M059J (cell line): ENCODE measurements at places on chromosomes 7 and 10. TPM values are rescaled to one million over a fixed set of nuclear protein-coding genes. Genes with fewer than 3 reads are reported as not detected.
A peak's percentile ranks its signal among the peaks of the same experiment; 100 is the strongest.

DNA sequence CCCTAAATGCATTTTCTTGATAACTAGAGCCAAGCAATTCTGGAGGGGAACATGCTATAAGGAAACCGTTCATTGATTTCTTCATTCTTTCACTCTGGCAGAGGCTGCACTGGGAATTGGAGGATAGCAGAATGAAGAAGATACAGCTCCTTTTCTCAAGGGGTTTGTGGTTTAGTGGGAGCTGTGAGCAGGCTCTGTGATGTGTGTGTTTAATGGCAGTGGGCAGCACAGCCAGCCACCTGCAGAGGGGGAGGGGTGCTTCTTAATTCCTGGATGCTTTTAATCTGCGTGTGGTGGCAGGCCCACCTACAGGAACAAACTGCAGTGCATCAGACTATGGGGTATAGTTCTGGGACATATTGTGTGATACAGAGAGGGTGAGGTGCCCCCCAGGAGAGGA lies 31.9 kb downstream of the RPS24 start:
- no peak for DNase-seq

Gene CDK1
- 151 and 191 TPM in 2 replicates for total RNA-seq

DNA sequence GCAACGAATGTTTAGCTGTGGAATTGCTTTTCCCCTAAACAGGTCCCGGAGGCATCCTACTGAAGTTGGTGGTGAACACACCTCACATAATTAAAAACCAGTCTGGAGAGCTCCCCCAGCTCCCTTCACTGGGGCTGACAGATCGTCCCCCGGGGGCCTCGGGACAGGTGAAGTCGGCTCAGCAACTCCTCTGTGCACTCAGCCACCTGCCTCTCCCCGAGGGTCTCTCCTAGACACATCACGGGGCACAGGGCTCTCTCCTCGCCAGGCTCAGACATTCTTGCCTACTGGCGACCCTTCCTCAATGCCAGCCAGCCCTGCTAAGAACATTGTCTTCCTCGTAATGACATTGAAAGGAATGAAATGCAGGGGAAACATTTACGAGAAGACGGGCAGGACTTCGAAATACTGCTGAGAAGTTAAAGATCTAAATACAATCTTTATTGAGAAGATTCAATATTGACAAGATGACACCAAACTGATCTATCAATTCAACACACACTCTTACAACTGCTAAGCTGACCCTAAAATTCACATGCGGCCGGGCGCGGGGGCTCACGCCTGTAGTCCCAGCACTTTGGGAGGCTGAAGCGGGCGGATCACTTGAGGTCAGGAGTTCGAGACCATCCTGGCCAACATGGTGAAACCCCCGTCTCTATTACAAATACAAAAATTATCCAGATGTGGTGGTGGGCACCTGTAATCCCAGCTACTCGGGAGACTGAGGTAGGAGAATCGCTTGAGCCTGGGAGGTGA lies 88.1 kb upstream of the DNAAF5 start:
- DNase-seq: no peak

Gene CFAP70
- total RNA-seq: not detected in 2 replicates

- no peak for DNase-seq
Observed at GRCh38 chr10:35520996-35521395, 84.1 kb upstream of the GJD4 start.

DNA sequence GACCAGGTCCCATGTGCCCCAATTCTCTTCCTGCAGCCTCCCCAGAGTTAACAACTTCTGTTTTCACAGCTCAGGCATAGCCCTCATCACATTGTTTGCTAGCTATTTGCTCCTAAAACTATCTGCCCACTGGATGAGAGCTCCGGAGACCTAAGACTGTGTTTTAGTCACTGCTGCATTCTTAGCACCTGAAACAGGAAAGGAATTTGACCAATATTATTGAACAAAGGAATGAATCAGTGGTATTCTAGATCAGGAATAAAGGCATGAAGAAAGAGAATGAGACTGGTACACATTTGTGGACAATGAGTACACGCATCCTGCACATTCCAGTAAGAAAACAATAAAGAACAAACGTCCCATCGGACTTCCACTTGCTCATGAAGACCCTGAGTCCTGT lies 54.8 kb downstream of the PPP1R17 start:
- DNase-seq: no peak

Gene SPDYE5
- not detected in 2 replicates for total RNA-seq

DNA sequence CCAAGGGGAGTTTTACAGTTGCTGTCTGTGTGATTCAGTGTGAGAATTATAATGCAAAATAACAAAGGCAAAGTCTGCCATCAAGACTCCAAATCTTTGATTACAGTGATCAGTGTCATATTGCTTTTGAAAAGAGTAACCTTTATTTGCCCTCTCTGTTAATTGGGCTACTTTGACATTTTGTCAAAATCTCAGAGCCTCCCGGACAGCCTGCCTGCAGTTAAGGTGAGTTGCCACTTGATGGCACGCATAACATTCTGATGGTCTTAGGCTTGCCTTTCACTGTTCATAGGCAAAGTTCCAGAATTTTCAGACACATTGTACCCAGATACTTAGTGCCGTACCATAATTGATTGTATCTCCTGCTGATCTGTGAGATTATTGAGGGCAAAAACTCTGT lies 253.5 kb downstream of the ABCA13 start:
- DNase-seq: peak; percentile 20

Gene UNC5B
- total RNA-seq: 0.17 and 0.25 TPM in 2 replicates

Gene PRKAR2B
- total RNA-seq: 7.0 and 7.7 TPM in 2 replicates

- DNase-seq: no peak
Observed at GRCh38 chr7:29844559-29844958, 38.3 kb downstream of the WIPF3 start.

DNA sequence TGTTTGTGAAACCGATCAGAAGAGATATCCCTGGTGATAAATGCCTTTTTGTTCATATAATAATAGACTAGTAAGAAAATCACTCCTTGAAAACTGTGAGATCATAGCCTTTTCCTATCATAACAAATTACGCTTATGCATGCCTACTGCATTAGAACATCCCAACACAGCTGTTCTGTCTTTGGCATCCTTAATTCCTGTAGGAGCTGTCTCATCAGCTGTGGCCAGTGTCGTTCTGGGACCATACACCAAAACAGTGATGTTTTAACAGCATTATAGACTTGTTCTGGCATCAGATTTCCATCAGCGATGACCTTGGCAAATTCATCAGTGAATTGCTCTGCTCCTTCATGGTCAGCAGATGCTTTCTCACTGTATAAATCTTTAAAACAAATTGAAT lies 423.6 kb upstream of the LRGUK start:
- peak; percentile 67 for DNase-seq

Gene C7orf57
- total RNA-seq: 0.25 and 0.62 TPM in 2 replicates

Gene CTTNBP2
- 0.39 and 0.59 TPM in 2 replicates for total RNA-seq

GRCh38 chr10:87660484-87661133 lies 931 bp downstream of the PAPSS2 start:
- DNase-seq: peak; percentile 76

DNA sequence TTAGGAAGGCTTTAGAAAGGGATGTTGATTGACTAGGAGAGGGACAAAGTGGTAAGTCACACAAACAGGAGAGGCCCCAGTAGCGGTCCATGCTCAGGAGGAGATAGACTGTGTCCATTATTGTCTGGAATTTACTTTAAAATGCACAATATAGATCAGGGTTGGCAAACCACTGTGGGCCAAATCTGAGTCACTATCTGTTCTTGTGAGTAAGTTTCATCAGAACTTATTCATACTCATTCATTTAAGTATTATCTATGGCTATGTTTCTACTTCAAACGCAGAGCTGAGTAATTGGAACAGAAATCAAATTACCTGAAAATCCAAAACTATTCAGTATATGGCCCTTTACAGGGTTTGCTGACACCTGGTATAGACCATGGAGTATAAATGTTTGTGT lies 166.5 kb downstream of the COL28A1 start:
- no peak for DNase-seq

Gene NOS3
- not detected in 2 replicates for total RNA-seq

Gene TMEM196
- not detected in 2 replicates for total RNA-seq

DNA sequence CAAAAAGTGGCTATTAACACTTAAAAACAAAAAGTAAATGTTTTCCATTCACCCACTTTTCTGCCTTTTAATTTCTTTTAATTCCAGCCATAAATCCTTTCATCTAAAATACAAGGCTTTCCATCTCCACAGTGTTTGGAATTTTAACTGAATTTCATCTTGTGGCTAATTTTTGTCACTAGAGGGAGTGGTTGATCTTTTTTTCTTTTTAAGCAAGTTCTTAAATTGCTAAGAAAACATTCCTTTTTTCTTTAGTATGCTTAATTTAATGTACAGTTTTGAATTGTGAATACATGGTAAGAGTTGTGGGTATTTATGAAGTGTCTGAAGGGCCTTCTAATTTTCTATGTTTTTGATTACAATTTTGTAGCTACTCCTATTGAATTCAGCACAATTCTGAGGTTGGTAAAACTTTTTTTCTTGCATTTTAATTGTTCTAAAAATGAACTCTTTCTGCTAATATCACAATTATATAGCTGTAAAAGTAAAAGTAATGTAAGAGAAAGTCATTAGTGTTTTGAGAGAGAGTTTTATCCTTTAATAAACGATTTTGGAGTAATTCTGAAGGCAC lies 54.9 kb upstream of the ANK3 start:
- peak; percentile 48 for DNase-seq

Gene TMEM213
- not detected in 2 replicates for total RNA-seq

DNA sequence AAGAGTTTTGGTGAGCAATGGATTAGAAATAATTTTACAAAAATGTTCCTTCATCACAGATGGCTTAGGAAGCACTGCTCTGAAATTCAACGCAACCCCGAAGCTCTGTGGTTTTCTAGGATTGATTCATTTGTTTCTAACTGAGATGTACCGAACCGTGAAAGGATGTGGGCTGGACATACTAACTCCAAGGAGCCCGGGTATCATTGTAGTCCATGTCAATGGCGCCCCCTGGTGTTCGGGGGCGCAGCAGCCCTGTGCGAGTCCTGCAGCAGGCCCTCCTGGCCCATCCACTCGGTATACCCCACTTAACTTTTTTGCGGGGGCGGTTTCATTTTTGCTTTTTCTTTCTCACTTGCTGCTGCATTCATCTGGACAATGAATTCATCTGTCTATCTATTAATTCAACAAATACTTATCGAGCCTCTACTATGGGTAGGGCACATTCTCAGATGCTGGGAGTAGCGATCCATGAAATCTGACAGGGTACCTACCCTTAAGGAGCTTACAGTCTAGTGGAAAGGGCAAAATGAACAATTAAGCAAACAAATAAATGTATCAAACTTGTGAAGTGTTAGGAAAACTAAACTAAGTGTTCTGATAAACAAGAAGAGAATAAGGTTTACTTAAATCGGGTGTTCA lies 25.2 kb upstream of the ITPRID1 start:
- DNase-seq: peak; percentile 76

DNA sequence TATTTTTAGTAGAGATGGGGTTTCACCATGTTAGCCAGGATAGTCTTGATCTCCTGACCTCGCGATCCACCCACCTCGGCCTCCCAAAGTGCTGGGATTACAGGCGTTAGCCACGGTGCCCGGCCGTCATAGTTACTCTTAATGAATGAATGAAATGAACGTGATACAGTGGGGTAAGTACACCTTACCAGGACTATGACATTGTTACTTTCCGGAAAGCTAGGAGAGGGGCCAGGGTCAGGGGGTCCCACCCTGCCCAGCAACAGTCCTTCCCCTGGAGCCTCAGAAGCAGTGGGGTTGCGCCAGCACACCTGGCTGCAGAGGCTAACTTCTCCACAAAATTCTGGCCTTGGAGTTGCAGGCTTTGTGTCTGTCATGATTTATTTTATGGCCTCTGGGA lies 21.4 kb downstream of the VSTM4 start:
- DNase-seq: no peak

DNA sequence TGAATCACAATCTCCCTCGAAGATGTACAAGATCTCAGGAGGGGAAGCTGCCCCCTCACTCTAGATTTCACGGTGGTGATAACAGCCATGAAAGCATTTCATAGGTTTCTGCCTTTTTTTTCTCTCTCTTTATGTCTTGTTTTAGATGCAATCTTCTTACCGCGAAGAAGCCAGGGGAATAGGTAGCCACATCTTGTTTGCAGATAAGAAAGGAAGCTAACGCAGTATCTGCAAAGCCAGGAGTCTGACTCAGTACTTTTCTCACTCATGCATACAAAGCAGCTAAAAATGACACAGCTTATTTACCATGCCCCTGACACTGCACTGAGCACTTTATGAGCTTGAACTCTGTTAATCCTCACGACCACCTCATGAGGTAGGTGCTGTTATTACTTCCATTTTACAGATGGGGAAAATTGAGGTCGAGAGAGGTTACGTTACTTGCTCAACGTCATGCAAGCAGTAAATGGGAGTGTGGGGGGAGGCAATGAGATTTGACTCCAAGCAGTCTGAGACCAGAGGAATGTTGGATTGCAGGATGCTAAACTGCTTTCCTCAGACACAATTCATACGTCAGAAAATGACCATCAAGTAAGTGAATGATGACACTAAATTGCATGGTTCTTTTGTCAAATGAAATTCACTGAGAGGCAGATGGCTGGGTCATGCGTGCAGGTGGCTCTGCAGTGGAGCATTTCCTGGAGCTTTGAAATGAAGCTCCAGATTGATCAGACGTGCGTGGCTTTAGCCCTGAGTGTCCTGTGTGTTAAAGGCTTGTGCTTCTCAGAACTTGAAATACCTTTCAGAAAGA lies 3.3 kb downstream of the MAP3K8 start:
- peak; percentile 55 for DNase-seq

Gene IDI2
- total RNA-seq: not detected in 2 replicates

GRCh38 chr7:134502463-134503371 lies 24.6 kb upstream of the AKR1B10 start:
- peak; percentile 60 for DNase-seq

Gene PAPOLB
- total RNA-seq: not detected in 2 replicates

DNA sequence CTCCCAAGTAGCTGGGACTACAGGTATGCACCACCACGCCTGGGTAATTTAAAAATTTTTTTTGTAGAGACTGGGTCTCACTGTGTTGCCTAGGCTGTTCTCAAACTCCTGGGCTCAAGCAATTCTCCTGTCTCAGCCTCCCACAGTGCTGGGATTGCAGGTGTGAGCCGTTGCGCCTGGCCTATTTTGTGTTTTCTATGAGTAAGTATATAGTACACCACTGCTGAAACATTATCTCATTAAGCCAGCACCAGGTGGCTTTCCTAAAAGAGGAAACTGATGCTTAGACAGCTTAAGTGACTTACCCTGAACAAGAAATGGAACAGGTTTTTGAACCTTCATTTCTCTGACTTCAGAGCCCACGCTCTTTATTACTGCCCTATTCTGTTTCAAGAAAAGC lies 7.8 kb upstream of the PTPN12 start:
- no peak for DNase-seq
